ENCODE measurements at places on chromosomes 3 and 15.

DNA sequence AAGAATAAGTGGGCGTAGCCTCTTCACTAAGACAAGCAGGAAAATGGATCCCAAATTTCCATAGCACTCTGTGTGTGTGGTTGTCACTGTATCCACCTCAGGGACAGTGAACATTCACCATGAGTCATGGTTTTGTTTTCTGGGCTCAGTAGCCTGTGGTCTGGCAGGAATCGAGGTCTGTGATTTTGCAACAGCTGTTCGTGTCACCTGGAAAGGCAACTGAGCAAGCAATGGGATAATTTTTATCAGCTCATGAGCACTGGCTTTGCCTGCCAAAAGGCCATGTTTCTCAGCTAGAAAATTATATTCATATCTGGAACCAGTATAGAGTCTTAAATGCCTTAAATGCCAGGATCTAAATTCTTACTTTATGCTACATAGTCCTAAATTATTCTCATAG lies 60.9 kb downstream of the STRIT1 start:
- DNase-seq, result no peak

DNA sequence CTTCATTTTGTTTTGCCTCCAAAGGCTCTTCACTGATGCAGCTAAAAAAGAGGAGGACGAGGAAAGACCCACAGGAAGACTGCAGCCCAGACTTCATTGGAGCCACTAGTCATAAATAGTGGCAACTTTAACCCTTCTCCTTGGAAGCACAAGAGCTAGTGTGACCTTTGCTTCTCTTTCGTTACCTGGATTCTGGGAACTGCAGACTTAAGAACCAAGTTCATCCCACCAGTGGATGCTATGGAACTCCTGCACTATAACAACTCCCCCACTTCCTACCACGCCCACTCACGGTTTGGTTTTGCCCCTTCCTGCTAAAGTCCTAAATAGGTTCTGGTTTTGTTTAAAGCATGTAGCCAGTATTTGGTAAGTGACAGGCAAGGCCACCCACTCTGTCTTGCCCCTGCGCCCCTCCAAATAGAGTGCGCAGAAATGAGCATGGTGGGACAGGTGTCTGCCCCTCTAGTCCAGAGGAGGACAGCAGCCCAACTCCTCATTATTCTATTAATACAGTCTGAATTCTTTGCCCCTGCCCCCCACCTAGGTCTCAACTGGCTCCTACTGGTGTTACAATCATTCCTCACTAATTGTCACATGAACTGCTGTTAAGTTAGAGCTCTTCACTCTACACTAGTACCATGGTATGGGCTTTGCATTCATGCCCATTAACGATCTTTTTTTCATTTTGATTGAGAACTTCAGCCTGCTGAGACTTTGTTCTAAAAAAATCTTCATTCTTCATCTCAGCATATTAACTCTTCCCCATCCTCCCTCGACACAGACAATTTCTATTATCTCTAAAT lies 504.6 kb downstream of the FOXP1 start:
- no peak for DNase-seq

- peak; percentile 75 for DNase-seq
These were observed 4.6 kb upstream of the QRICH1 start for GRCh38 chr3:49098429-49098828.

GRCh38 chr3:134709076-134709475 lies 58.3 kb upstream of the KY start:
- no peak for DNase-seq

- no peak for DNase-seq
These were observed 142.8 kb downstream of the LIPC start for GRCh38 chr15:58574631-58575030.

DNA sequence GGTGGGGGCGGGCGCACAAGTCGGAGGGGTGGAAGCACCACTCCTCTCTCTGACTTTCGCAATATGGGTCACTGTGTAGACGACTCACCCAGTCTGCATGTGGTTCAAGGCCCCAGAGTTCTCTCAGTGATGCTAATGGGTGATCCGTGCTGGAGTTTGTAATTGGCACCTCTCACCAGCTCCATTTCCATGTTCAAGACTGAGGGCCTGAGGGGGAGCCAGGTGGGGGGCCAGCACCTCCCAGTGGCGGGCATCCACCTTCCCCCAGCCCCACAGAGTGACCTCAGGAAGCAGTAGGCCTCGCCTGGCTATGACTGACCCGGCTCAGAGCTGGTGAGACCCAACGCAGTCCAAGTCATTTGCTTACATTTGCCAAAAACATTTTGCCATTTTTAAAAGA lies 230.0 kb upstream of the ST8SIA2 start:
- no peak for DNase-seq

GRCh38 chr3:89145995-89146394 lies 38.6 kb downstream of the EPHA3 start:
- no peak for DNase-seq

DNA sequence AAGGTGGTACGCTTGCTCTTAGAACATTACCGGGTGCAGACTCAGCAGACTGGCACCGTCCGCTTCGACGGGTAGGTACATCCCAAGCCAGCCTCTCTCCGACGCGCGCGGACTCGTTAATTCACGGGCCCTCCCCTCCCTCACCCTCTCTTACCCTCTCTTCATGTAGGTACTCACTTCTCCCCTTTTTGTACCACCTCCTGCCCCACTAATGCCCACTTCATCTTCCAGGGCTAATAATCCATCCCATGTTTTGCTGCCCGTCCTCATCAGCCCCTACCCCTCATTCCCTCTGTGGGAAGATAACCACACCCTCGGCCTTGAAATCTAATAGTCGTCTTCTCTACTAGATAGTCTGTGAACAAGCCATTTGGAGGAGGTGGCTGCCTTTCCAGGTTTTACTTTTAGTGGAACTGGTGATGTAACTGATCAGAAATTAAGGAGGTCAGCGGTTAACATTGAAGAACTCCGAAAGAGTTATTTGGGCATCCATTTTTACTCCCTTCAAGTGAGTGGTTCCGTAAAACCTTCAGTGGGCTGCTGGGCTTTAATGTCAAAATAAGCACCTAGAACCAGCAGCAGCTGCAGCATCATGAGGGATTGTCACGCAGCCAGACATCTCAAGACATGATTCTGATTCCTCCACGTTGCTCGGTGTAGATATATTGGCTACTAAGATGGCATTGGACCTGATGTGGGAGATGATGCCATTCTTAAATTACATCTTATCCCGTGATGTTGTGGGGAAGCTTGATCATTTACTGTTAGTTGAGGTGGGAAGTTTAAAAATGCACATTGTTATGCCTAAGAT lies 1.3 kb downstream of the FEM1B start:
- DNase-seq, result peak; percentile 51

DNA sequence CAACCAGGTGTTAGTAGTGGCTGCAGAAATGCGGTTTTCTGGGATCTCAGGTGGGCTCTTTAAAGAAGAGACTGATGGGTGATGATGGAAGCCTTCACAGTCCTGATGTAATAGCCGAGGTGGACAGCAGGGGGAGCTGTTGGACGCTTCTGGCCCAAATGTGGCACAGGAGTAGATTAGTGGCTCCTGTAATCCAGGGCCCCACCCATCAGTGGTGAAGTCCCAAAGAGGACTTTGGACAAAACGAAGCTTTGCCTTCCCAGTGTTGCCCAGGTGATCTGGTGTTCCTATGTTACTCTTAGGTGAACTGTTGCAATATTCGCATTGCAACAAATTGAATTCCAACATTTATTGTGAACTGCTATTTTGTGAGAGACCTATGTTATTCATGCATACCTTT lies 31.8 kb upstream of the MYZAP start:
- peak; percentile 76 for DNase-seq

DNA sequence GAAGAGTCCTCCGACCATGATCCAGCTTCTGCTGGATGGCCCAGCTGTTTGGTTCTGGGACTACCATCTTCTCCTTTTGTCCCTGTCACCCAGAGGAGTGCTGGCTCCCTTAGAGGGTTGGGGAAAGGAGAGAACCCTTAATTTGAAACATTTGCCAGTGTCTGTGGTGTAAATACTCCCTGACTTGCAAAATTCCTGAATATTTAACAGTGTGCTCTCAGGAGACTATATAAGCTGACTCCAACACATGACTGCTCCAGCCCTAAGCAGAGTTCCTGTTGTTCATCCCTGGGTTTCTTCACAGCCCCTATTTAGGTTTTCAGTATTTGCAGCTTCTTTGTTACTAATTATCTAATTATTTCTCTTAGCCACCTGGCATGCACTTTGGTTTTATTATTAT lies 133.1 kb downstream of the CPNE4 start:
- DNase-seq, result no peak

DNA sequence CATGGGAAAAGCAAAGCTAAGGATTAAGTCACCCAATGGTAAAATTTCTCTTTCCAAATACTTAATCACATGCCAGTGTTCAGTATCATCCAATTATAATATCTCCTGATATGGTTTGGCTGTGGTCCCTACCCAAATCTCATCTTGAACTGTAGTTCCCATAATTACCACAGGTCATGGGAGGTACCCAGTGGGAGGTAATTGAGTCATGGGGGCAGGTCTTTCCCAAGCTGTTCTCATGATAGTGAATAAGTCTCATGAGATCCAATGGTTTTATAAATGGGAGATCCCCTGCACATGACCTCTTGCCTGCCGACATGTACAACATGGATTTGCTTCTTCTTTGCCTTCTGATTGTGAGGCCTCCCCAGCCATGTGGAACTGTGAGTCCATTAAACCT lies 26.1 kb upstream of the NMB start:
- peak; percentile 32 for DNase-seq

DNA sequence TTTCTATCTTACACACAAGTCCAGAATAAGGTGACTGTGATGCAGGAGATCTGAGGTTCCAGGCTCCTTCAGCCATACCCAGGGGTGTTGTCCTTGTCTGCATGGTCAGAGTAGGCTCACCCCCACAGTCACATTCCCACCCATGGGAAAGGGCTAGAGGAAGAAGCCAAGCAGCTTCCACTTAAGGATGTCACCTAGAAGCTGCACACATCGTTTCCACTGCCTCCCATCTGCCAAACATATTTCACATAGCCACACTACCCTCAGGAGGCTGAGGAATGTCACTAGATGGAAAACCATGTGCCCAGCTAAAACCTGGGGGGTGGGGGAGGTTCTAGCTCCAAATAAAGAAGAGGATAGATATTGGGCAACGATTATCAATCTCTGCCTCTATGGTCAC lies 58.1 kb downstream of the TMEM39A start:
- no peak for DNase-seq

DNA sequence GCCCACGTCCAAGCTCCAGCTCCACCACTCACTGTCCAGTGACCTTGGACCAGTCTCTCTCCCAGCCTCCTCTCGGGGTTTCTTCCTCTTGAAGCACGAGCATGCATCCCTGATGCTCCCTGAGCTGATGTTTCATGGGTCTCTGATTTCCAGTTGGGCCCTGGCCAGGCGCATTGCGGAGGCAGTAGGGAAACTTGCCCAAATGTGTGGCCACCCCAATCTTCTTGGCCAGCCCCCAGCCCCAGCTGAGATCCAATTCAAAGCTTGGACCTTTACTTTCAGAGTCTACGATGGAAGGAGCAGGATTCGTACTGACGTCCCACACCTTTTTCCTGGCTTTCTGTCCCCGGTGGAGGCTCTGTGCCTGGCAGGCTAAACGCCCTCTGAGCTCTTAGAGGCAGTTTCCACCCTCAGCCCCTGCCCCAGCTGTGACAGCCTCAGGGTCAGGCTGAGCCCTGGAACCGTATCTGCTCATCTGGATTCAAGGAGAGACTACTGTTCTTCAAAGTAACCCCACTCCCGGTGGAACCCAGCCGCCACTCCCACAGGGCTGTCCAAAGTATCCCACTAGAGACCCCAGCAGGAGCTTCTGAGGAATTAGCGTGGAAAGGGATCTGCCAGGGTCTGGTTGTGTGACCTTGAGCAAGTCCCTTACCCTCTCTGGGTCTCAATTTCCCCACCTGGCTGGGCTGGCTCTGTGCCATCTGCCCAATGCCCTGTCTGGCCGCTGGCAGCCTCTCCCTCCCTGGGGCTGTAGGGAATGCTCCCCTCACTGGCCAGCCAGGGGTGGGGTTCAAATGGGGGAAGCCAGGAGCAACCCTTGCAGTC lies 37.4 kb downstream of the CPN2 start:
- no peak for DNase-seq

GRCh38 chr15:90126596-90127435 lies 24.5 kb upstream of the IDH2 start:
- no peak for DNase-seq

DNA sequence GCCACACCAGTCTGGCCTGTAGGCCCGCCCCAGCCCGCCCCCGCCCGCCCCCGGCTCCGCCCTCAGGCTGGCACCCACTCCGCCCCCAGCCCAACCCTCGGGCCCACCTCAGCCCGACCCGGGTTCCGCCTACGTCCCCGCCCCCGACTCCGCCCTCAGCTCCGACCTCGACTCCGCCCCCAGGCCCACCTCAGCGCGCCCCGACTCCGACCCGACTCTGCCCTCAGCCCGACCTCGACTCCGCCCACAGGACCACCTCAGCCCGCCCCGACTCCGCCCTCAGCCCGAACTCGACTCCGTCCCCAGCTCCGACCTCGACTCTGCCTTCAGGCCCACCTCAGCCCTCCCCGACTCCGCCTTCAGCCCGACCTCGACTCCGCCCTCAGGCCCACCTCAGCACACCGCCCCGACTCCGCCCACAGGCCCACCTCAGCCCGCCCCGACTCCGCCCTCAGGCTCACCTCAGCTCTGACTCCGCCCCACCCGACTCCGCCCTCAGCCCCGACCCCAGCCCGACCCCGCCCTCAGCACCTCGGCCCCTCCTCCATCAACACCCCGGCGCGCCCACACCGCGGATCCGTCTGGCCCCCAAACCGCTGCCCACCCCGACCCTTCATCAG lies at the start of gene RAB43:
TSS of gene RAB43 (minus strand) at position 13 of the 620 bp plus-strand sequence. CDS start 315 bp downstream, outside the sequence.
- DNase-seq, result peak; percentile 62

- peak; percentile 14 for DNase-seq
These were observed 723 bp upstream of the DRD3 start for GRCh38 chr3:114179575-114179974.

GRCh38 chr3:132804498-132804897 lies 82.3 kb upstream of the NPHP3 start:
- DNase-seq, result no peak

DNA sequence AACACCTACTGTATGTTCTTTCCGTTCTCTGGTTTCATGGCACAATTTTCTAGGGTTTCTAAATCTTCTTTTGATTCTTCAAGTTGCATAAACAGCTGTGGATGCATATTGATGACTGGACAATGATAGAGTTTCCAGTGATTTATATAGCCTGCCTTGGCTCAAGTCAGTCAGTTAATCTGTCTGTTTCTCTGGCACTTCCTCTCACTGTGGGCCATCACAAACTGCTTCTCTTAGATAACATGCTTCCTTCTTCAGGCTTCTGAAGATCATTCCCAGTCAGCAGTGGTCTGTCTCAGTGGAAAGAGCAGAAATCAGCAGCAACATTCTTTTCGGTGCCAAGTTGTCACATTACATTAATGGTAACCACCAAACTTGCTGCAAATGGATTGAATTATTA lies 207.2 kb downstream of the RYR3 start:
- peak; percentile 62 for DNase-seq

DNA sequence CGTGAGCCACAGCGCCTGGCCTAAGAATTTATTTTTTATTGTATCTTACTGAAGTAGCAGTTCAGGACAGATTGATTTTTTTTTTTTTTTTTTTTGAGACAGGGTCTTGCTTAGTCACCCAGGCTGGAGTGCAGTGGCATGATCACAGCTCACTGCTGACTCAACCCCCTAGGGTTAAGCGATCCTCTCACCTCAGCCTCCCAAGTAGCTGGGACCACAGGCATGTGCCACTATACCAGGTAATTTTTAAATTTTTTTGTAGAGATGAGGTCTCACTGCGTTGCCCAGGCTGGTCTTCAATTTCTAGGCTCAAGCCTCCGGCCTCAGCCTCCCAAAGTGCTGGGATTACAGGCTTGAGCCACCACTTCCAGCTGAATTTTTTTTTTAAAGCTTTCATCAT lies 99.8 kb upstream of the HERC1 start:
- peak; percentile 15 for DNase-seq

Data from hematopoietic multipotent progenitor cell treated with erythropoietin and hydrocortisone succinate and interleukin-3 and kit ligand, for 8 days (in vitro differentiated cells).